SHP77 treated with DMSO at 0.1 percent for 48 hours (cell line): ENCODE measurements at places on chromosomes 1 and 21.

- DNase-seq: no peak
These were observed 21.0 kb upstream of the CLSTN1 start for GRCh38 chr1:9844756-9845155.

GRCh38 chr1:18868801-18869424 lies 9.5 kb upstream of the TAS1R2 start:
- no peak for DNase-seq

DNA sequence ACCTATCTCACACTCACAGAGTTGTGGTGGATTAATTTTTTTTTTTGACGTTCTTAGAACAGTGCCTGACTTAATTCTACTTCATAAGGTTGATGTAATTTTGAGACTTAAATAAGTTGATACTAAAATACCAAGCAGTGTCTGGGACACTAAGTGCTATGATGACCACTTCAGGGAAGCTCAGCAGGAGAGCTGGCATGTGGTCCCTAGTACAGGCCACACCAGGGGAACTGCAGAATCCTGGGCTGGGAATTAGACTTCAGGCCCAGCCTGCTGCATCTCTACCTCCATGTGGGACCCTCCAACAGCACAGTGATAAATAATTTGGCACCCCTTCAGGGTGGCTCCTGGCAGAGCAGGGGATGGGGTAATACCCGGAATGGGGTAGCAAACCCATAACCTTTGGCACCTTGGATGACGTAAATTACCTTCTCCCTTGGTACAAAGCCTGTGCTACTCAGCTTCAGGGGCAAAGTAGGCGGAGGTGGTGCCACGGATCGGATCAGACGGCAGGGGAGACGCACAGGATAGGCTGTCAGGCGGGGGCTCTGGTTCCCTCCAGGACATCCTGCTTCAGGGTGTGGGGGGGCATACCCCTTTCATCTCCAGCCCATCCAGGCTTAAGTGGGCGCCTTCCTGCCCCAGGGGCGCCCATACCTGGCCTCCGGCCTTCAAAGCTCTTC lies 4.8 kb downstream of the MFSD2A start:
- no peak for DNase-seq

DNA sequence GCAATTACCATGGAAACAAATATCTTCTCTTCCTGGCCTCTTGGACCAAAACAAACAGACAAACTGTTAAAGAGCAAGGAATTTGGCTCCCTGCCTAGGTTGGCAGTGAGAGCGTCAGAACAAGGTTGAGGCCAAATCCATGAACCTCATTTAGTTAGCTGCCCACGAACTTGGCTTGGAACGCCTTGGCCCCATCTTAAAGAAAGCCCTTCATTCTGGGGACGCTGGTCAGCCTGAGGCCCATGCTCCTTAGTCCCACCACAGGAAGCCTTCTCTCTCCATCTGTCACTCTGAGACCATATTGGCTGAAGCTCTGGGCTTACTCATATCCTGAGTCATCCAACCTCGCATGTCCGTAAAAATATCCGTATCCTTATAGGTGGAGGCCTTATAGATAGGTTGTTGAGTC lies 62.4 kb upstream of the DIRAS3 start:
- no peak for DNase-seq

DNA sequence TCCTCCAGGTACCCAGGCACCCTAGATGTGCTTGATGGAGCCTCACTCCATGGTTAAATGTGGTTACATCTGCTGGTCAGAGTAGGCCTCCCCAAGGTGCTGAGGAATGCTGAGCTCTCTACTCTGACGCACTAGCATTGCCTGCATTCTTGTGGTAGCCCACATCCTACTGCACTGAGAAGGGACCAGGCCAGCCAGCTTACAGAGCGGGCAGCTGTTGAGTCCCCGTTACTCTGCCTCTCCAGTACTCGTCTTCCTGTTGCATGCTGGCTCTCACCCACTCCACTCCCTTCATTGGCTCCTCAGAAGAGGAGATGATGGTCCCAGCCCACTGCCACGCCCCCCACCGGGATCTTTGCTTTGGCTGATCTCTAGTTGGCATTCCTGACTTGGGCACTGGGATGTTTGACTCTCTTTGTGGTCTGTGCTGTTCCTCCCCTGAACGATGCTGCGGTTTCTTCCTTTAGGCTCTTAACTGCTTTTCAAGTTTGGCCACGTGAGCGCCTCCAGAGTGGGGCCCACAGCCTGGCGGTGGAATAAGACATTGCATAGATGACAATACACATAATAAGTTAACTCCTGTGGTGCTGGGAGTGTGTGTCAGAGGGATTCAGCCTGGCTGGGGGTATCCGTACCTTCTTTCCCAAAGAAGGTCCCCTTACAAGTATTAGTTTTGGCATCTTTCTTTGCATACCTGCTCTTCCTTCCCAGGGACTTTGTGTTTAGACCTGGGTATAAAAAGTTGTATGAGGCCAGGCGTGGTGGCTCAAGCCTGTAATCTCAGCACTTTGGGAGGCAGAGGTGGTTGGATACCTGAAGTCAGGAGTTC lies 18.6 kb downstream of the AZIN2 start:
- DNase-seq: no peak

DNA sequence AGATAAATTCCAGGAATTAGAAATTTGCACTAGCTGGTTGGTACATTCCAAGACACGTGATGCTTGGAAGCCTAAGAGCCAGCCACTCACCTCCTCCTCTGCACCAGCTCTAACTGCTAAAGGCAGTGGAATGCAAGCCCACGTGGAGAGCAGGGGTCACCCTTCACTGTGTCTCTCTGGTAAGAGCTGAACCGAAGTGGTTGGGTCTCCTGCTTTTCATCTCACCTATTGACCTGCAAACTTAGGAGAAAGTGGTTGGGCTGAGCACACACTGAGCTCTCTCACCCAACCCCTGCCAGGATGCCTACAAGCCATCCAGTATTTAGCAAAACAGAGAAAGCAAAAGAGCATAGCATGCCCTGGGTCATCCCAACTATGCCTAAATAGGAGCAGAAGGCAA lies 19.3 kb downstream of the HAO2 start:
- no peak for DNase-seq

DNA sequence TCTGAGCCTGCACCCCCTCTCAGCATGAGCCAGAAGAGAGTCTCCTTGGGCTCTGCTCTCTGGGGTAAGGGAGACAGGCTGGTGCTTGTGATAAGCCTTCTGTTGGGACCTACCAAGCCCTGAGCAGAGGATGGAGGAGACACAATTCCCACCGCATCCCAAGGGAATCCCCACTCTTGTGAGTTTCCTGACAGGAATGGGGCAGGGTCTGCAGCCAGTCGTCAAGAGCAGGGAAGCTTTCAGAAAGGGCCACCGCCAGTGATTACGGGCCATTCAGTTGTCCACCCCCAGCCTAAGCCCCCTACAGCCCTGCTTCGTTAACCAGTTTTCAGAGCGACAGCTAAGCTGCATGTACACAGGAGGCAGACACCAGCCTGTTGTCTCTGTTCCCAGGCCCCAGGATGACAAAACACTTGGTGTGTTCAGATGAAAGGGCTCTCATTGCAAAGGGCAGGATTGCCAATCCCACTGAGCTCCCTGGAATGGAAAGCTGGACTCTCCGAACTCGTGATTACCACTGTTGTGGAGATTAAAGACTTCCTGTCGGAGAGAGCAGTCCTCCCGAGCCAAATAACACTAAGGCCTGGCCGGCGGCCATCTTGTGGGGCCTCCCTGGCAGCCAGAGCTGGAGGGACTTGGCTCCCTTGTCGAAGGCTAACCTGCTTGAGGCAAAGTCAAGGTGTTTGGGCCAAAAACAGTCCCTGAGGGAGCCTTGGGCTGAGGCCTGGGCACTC lies 37.4 kb upstream of the SLC30A1 start:
- no peak for DNase-seq

DNA sequence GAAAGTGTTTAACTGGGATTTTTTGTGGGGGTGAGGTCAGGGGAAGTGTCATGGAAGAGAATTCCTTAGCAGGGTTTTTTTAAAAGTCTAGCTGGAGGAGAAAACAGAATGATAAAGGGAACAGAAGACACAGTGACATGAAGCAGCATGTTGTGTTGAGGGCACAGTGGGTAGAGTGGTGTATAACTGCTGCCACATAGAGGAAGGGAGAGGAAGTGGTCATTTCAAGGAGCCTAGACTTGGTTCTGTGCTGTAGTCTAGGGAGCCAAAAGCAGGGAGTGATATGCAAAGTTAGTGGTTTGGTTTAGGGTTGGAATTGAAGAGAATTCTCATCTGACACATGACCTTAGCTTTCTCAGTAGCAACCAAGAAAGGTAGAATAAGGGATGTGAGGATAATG lies 10.2 kb downstream of the EEIG2 start:
- no peak for DNase-seq

DNA sequence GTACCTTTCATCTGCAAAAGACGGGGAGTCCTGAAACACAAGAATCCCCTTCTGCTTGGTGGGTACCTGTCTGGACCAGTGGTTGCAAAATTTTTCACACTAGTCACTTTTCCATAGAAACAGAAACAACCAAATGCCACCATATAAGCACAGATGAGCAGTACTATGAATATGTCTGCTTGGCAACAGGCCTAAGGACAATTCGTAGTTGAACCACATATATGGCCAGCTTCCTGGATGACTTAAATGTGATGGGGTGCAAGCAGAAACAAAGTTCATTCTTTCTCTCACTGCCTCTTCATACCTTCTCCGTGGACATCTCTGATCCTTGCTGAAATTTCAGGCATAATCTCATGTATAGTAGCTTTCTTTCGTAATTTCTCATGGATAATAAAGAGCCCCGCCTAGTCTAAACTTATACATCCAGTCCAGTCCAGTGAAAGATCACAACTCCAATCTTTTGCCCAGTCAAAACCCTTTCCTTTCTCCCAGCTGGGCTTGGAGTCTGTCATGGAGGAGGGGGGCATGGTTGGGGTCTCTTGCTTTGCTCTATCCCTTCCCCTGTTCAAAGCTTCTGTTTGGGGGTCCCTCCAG lies 7.0 kb downstream of the FCAMR start:
- DNase-seq: no peak

DNA sequence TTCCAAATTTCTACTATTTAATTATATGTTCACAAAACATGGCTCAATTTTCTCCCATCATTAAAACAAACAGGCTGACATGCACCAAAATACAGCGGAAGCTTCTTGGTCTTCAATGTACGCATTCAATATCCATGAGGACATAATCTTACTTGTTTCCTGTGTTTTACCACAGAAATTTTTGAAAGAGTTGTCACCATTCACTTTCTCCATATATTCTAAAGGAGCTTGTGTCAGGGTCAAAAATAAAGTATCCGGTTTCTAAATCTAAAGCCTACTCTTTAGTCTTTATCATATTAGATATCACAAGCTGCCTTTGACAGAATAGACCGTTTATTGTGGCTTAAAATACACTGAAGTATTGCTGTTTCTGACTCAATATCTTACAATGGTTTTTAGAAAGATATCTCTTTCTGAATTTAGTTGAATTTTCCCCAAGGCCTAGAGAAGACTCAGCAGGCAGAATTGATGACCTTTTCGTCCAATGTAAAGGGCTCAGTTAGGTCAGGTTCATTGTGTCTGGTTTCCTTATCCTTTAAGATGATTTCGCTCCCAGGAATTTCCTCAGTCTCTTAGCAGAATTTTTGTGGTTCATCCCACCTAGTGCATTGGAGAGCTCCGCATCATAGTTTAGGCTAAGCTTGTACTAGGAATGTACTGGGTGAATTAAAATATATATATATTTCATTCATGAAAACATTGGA lies 717.2 kb downstream of the NCAM2 start:
- no peak for DNase-seq

- no peak for DNase-seq
These were observed 21.1 kb downstream of the TBX19 start for GRCh38 chr1:168301664-168302320.

DNA sequence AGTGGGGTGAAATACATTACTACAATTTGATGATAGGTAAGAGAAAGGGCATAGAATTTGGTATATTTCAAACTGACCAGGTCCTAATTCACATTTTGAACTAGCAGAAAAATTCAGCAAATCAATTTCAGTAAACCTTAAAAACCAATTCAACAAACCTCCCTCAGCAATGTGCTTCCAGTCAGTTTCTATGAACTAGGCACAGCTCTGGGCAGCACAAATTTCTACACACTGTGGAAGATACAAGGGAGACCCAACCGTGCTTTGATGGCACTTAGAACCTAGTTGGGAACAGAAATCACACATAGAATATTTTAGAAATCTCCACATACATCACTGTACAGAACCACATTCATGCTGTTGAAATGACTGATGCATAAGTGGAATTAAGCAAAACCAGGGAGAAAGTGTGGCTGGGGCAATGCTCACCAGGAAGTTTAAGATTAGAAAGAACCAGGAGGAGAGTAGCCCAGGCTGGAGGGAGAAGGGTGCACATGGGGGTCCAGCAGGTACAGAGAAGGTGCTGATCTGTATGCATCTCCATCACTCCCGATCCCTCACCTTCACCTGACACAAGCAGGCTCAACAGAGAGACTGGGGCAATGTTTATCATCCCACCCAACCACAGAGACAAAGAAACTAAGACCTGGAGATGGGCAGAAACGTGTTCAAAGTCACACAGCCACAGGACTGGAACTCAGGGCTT lies 14.8 kb downstream of the C1orf226 start:
- no peak for DNase-seq

GRCh38 chr1:172935062-172935592 lies 115.6 kb downstream of the TNFSF18 start:
- no peak for DNase-seq

DNA sequence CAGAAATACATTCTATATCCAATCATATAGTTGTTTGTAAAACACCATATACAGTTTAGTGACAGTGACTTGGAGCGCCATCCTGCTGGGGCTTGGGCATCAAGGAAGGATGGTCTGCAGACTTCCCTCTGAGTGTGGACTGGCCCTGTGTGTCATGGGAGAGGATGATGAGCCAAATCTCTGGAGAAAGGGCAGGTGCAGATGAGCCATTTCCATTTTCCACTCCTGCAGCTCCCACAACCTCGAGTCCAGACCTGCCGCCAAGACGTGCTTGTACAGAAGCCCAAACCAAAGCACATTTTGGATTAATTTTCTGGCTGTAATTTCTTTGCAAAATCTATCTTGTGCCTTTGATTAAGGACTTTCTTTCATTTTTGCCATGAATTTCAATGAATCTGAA lies 48.3 kb upstream of the SLC22A15 start:
- DNase-seq: no peak

GRCh38 chr1:224533517-224533916 lies 82.6 kb upstream of the CNIH3 start:
- DNase-seq: no peak

GRCh38 chr1:97685360-97685759 lies 235.5 kb downstream of the DPYD start:
- no peak for DNase-seq

DNA sequence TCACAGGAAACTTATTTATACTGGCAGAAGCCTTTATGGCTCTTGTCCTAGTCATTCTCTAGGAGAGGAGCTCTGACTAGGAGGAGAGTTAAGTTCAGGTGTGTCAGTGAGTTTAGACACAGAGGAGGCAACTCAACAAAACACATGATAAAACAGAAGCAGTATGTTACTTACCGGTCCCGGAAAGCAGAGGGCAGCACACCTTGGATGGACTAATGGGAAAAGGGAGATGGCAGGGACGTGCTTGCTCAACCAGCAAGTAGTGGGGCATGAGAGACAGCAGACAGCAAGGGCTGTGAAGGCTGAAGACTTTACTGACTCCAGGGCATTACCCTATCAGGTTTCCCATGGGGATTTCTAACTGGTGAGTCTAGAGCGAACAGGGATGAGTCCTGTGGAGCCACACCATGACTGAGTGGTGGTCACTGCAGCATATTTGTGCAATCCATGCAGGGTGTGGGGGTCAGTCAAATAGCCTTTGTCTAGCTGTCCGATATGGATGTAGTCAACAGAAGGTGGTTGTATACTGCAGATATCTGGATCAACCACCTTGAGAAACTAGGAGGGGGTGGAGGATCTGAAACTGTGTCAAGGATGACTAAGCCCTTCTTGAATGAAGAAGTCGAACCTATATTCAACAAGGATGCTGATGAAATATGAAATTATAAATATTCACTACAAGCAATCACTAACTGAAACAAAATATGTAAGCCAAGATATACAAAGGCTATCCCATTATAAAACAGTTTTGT lies 596.3 kb upstream of the CHRM3 start:
- no peak for DNase-seq
